ENCODE measurements at places on chromosomes 12 and 14. TPM values are rescaled to one million over a fixed set of nuclear protein-coding genes. Genes with fewer than 3 reads are reported as not detected.

- H3K36me3 ChIP-seq: no peaks in the 10 kb centered on the region
- DNase-seq: no peak
- no peak overlapping the region for H3K27ac ChIP-seq
- H3K4me3 ChIP-seq: no peak overlapping the region
- peaks cover 23% of the 10 kb centered on the region for H3K4me1 ChIP-seq
Measured at GRCh38 chr14:52399104-52399503, 85.0 kb downstream of the PTGER2 start.

DNA sequence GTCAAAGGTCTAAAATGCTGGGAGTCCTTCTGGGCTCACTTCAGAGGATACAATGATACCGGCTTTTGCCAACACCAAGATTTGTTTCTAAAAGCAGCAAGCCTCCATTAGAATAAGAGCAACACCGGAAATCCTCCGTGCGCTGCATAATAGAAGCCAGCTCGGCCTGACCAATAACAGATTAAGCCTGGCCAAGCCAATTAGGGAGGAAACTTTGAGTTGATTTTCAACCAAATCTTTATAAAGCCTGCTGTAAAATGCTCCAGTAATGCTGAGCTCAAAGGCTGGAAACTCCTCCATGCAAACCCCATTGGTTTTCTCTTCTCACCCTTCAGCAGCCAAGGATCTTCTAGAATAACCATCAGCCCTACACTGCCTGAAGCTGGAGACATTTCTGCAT, 150.1 kb downstream of the NTF3 start:
- peaks cover 25% of the 10 kb centered on the region for H3K4me1 ChIP-seq
- no peak overlapping the region for H3K27ac ChIP-seq

- no peaks in the 10 kb centered on the region for H3K36me3 ChIP-seq
- no peak overlapping the region for H3K27ac ChIP-seq
- no peak for DNase-seq
- H3K27me3 ChIP-seq: no peaks in the 10 kb centered on the region
- H3K4me1 ChIP-seq: no peaks in the 10 kb centered on the region
Measured at GRCh38 chr14:78897443-78897842, 727.3 kb downstream of the NRXN3 start.

DNA sequence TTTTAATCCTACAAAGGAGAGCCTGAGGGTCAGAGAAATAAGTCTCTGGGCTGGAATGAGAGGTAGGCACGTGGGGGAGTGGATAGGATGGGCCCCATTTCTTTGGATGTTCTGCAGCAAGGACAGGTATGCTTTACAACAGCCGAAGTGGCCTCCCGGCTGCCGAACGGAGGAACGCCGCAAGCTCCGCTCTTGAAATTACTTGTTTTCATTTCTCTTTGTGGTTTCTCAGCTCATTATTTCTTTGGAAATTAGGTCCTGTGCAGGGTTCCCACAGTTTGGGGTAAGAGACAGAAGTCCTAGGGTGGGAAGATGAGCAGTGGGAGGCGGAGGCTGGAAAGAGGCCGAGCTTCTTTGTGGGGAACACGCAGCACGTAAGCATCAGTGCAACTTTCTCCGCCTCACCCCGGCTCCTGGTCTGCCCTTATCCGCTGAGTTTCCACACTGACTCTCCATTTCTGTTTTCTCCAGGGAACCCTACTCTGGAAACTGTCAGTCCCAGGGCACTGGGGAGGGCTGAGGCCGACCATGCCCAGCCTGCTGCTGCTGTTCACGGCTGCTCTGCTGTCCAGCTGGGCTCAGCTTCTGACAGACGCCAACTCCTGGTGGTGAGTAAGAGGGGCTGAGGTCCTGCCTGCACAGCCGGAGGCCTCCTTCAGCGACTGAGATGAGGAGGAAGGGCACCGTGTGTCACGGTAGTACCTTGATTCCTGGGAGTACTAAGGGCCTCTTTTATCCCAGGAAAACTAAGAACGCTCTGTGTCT, 2.0 kb downstream of the WNT5B start:
- no peak for DNase-seq
- no peak overlapping the region for H3K27ac ChIP-seq
- H3K4me1 ChIP-seq: peaks cover 20% of the 10 kb centered on the region
- no peaks in the 10 kb centered on the region for H3K27me3 ChIP-seq
- peaks cover 20% of the 10 kb centered on the region for H3K36me3 ChIP-seq
- H3K4me3 ChIP-seq: no peak overlapping the region

GRCh38 chr14:68511129-68512047, 281.5 kb downstream of the ZFP36L1 start:
- no peaks in the 10 kb centered on the region for H3K36me3 ChIP-seq
- peak overlapping the region; percentile 55 for H3K27ac ChIP-seq
- peaks cover 46% of the 10 kb centered on the region for H3K4me1 ChIP-seq
- no peaks in the 10 kb centered on the region for H3K27me3 ChIP-seq
- DNase-seq: peak; percentile 35

DNA sequence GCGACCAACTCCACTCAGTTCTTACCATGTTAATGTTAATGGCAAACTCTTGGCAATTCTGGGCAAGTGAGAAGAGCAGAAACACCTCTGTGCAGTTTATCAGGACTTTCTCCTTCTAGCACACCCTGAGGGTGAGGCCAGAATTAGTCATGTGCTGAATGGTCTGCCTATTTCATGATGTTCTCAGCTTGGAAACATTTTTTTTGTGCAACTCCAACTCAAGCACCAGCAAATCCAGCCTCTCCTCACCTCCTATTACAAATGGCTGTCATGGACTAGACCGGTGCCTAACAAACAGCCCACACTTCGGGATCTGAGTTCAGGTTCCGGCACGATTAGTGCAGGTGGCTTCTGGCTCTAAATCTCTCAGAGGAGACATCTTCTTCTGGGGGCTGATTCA, 246.0 kb downstream of the ZFP36L1 start:
- H3K27ac ChIP-seq: peak overlapping the region; percentile 99
- peak overlapping the region; percentile 49 for H3K4me3 ChIP-seq
- no peaks in the 10 kb centered on the region for H3K36me3 ChIP-seq
- H3K27me3 ChIP-seq: no peaks in the 10 kb centered on the region
- peaks cover 78% of the 10 kb centered on the region for H3K4me1 ChIP-seq
- DNase-seq: peak; percentile 94

DNA sequence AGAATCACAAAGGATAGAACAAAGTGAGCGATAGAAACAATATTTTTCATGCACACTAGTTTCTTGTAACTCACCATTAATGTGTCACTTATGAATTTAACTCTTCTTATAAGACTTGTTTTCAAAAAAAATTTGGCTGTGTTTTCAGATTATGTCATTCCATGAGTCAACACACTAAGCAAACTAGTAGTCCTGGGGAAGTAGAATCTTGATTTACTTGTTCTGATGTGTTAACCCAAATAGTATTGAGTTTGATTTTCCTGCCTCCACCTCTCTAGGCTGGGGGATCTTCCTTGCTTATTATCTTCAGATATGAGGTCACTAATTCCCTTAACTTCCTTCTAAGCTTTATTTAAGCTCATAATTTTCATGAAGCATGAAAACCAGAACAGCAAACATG, 151.0 kb upstream of the SEL1L start:
- no peaks in the 10 kb centered on the region for H3K27me3 ChIP-seq
- H3K36me3 ChIP-seq: no peaks in the 10 kb centered on the region
- no peak overlapping the region for H3K27ac ChIP-seq
- H3K4me3 ChIP-seq: no peak overlapping the region
- no peaks in the 10 kb centered on the region for H3K4me1 ChIP-seq

DNA sequence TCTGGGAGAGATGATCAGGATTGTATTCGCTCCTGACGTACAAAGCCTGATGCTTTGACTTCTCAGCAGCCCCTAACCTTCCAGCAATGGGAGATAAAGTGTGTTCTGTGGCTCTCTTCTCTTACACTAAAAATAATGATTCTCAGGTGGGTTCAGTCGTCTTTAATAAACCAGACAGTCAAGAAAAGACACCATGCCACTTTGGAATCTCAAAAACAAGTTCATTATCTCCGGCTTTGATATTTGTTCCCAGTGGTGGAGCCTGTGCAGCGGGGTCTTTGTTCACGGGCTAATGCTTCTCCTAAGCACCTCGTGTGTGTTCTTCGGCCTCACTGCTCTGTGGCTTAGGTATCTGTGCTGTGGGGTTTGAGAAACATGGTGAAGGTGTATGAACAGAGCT, 1.6 kb downstream of the ACVR1B start:
- DNase-seq: no peak
- H3K27me3 ChIP-seq: no peaks in the 10 kb centered on the region
- no peaks in the 10 kb centered on the region for H3K36me3 ChIP-seq
- peak overlapping the region; percentile 96 for H3K4me3 ChIP-seq
- no peak overlapping the region for H3K27ac ChIP-seq
- peaks cover 57% of the 10 kb centered on the region for H3K4me1 ChIP-seq

DNA sequence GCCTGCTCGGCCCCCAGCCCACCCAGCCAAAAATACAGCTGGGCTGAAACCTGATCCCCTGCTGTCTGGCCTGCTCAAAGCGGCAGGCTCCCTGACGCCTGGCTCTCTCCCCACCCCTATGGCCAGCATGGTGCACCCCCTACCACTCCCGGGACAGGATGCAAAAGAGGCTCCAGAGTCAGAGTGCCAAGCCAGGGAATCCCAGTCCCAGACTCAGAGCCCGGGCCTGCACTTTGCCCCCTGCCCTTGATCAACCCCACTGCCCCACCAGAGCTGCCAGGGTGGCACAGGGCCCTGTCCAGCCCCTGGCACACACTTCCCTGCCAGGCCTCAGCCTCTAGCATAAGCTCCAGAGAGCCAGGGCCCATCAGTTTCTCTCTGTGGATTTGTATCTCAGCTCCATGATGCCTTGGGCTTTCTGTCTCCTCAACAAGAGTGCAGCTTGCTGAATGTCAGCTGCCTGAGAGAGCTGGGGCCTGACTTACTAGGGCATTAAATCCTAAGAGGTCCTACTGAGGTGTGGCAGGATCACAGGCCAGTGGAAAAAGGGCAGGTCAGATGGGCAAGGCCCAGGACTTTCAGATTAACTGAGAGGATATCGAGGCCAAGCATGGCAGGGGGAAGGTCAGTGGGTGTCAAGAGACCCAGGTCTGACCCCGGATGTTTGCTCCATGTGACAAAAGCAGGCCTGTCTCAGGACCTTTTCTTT, 13.9 kb downstream of the ACVRL1 start:
- no peaks in the 10 kb centered on the region for H3K36me3 ChIP-seq
- H3K27me3 ChIP-seq: no peaks in the 10 kb centered on the region
- H3K4me1 ChIP-seq: peaks cover 16% of the 10 kb centered on the region
- H3K4me3 ChIP-seq: no peak overlapping the region

- H3K27me3 ChIP-seq: no peaks in the 10 kb centered on the region
- no peaks in the 10 kb centered on the region for H3K36me3 ChIP-seq
- no peak overlapping the region for H3K4me3 ChIP-seq
- DNase-seq: no peak
- no peak overlapping the region for H3K27ac ChIP-seq
Measured at GRCh38 chr14:78178071-78178470, 7.9 kb downstream of the NRXN3 start.

- H3K27me3 ChIP-seq: no peaks in the 10 kb centered on the region
- peaks cover 16% of the 10 kb centered on the region for H3K4me1 ChIP-seq
- no peak for DNase-seq
Measured at GRCh38 chr14:73710737-73711136, 3.4 kb downstream of the PNMA1 start.

DNA sequence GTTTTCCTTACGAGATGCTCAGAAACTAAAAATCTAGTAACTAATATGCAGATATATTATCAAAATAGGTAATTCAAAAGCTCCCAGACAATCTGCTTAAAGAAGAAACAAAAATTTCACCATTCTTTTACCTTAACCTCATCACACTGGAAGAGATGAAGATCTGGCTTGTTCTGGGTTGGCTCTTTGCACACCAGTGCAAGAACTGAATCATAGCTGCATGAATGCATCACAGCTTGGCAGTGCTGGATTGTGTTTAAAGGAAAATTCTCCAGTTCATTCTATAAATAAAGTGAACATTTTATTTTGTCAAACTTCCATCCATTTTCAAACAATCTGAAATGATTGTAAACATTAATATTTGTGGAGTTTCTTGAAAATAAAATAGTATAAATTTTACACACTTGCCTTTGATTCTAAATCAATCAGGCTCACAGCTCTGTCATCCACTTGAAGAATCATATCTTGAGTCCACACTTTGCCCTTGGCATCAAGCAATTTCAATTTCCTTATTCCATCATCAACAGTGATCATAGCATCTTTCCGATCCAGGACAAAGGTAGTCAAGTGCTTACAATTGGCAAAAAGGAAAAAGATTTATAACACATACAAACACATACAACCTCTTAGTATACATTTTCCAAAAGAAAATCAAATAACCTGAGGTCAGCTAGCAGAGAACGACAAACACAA, 119.8 kb downstream of the EPS8 start:
- H3K27me3 ChIP-seq: no peaks in the 10 kb centered on the region
- peak overlapping the region; percentile 44 for H3K27ac ChIP-seq
- peaks cover 16% of the 10 kb centered on the region for H3K4me1 ChIP-seq
- no peak overlapping the region for H3K4me3 ChIP-seq
- peaks cover 20% of the 10 kb centered on the region for H3K36me3 ChIP-seq

- H3K4me3 ChIP-seq: no peak overlapping the region
- H3K27ac ChIP-seq: no peak overlapping the region
- no peaks in the 10 kb centered on the region for H3K36me3 ChIP-seq
- no peaks in the 10 kb centered on the region for H3K27me3 ChIP-seq
Measured at GRCh38 chr14:79161571-79161970, 991.4 kb downstream of the NRXN3 start.

DNA sequence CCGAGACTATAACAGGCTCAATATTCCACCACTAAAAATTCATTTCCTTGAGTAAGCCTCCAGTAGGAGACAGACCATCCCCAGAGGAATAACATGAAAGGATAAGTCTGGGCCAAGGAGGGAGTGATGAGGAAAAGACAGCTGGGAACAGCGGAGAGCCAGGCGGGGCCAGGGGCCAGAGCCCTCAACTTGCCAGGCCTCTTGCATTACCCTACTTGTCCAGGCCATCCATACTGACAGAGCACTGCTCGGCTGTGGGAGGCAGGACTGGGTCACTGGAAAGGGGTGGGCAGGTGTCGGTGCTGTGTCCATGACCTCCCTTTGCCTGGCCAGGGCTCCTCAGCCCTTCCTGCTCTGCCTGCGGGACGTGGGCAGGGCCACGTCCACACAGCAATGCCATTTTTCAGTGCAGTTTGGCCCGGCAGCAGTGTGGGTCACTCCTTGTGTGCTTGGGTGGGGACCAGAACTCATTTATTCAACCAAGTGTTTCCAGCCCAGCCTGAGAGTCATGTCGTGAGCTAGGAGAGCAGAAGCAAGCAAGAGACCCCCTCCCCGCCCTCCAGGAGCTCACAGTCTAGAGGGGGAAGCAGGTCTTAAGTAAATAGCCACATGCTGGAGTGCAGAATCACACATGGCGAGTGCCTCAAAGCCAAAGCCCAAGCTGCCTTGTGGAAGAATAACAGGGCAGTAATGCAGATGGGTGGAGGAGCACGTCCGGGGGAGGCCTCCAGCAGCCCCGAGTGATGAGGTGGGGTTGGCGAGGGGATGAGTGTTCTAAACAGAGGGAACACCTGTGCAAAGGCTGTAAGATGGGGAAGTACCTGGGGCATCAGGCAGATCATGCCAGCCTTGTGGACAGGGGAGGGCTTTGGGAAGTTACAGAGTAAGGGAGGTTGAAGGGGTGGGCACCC, 8.9 kb upstream of the FAIM2 start:
- H3K27me3 ChIP-seq: no peaks in the 10 kb centered on the region
- no peak overlapping the region for H3K4me3 ChIP-seq
- no peak for DNase-seq
- no peak overlapping the region for H3K27ac ChIP-seq

- H3K27ac ChIP-seq: peak overlapping the region; percentile 100
- H3K36me3 ChIP-seq: peaks cover 52% of the 10 kb centered on the region
- peak overlapping the region; percentile 59 for H3K4me3 ChIP-seq
Measured at GRCh38 chr12:108833355-108833733, 24.0 kb downstream of the SSH1 start.

The VWF gene
- not detected for total RNA-seq

The KRT85 gene
- not detected for total RNA-seq

The IL22 gene
- total RNA-seq: not detected

The TMEM233 gene
- total RNA-seq: not detected

The GYS2 gene
- not detected for total RNA-seq

The CPNE6 gene
- not detected for total RNA-seq

The IGF1 gene
- 1.4 TPM for total RNA-seq

The RPL10L gene
- not detected for total RNA-seq

The RNF212B gene
- not detected for total RNA-seq
